Karpas-422 (cell line): ENCODE measurements at places on chromosomes 6 and 20.

DNA sequence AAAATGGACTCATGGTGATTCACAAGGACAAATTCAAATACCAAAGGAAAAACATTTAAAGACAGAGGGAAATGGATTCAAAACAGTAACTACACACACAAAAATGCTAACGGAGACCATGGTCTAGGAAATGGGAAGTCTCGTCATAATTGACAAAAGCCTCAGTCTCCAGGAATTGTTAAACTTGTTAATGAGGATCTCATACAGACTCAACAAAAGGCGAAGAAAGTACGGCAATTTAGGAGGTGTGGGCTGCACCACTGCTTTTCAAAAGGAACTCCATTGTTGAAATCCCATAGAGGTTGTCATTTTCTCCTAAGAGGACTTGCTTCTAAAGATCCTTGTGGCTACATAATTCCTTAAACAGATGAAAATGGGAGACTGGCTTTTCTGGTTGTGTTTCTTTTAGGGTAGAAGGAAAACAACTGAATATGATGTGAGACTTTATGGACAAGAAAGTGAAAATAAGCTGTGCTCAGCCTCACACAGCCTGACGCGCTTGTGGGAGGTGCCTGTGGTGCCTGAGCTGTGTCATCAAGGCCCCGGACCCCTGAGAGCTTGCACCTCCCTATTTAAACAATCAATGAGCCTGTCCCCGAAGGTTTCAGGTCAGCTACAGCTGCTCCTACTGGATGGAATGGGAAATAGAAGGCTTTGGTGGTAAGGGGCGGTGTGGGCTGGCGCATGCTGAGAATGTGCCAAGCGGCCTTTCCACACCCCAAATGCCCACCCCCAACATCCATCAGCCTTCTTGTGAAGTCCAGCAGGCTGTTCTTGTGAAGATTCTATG lies 2.5 kb upstream of the CLDN20 start:
- no peak for DNase-seq

DNA sequence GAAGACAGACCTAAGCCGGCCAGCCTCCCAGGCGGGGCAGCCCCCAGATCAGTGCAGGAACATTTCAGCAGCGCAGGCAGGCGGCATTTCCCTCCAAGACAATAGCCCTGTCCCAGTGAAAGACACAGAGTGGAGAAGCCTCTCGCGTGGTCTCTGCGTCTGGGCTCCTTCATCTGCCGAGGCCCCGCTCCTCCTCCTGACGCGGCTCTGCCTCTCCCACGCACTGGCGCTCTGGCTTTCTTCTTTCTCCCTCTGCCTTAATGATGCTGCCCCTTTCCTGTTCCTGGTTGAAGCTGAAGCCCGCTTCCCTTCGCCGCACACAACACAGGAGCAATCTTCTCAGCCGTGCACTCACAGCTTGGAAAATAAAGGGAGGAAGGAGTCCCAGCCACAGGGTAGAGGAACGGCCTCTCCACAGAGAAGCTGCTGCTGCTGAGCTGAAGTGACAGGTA lies 347.5 kb downstream of the CDH4 start:
- no peak for DNase-seq

DNA sequence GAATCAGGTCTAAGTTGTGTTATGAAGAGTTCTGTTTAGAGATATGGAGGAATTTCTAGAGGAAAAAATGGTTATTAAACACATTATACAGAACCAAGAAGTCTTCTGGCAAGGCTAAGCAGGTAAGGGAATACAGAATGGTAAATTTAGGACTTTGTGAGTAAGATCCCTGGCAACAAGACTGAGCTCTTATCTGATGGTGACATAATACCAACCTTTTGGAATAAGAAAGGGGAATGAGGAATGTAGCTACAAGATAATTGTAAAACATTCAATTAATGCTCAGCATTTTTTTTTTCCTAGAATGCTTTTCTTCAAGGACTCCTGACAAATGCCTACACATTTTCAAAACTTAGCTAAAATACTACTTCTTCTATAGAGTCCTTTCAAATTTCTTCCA lies 51.8 kb downstream of the CYB5R4 start:
- no peak for DNase-seq

GRCh38 chr20:46240065-46240464 lies 68.2 kb downstream of the CDH22 start:
- no peak for DNase-seq

DNA sequence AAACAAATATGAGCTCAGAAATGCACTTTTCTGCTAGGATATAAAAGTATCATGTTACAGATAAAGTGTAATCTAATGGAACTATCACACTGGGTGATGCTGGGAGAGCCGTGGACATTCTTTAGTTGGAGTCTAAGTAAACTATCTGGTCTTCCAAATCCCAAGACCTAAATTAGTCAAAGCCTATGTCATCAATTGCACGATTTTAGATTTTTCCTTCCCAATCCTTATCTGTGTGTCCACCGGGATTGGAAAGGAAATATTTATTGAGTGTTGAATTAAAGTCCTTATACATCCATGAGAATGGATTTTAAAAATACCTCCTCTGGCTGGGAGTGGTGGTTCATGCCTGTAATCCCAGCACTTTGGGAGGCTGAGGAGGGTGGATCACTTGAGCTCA lies 19.6 kb upstream of the MRAP2 start:
- DNase-seq, result no peak

GRCh38 chr6:105940990-105941389 lies 145.1 kb upstream of the PRDM1 start:
- DNase-seq, result no peak

DNA sequence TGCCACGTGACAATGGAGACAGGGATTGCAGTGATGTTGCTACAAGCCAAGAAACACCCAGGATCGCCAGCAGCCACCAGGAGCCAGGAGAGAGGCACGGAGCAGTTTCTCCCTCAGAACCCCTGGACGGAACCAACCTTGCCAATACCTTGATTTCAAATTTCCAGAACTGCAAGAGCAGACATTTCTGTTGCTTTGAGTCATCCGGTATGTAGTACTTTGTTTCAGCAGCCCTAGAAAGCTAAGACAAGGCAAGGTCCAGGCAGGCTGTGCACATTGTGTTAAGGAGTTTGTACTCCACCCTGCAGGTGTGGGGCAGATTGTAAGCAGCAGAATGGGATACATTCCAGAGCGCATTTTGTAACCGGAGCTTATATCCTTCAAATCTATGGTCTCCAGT lies 48.3 kb downstream of the TRERF1 start:
- no peak for DNase-seq

DNA sequence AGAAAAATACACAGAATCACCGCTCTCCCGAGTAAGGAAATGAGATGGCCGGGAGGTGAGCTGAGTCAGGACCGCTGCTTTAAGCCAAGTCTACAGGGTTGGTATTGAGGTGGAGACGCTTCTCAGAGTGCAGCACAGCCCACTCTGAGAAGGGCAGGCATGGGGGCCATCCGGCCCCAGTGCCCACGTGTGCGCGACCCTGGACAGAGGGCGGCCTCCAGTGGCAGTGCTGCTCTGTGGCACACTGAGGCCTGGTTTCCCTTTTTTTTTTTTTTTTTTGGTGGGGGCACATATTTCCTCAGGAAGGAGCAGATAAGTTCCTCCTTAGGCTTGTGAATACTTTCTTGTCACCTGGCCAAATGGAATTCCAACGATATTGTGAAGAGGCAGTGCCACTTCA lies 88.8 kb downstream of the FOXC1 start:
- DNase-seq, result no peak
